Keratinocyte (primary cell): ENCODE measurements at places on chromosomes 2 and 18.

DNA sequence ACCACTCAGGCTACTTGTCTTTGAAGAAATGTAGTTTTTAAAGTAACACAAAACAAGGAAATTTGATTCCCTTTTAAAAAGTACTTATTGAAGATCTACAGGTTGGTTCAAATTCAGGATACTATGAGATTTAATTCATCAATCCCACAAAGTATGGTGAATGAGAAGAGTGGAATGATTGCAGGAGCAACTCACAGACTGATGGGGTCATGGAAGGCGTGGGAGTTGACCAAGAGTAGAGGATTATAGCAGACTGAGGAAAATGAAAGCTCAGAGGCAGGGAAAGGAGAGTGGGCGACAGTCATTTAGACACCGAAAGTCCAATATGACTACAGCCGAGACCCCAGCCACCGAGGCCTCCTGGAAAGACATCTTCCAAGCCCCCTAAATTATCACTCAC lies 12.5 kb upstream of the DAPL1 start:
- peaks cover 42% of the 10 kb centered on the region for H3K4me1 ChIP-seq
- H3K36me3 ChIP-seq: no peaks in the 10 kb centered on the region
- H3K27ac ChIP-seq: peak overlapping the region; percentile 51
- H3K4me3 ChIP-seq: no peak overlapping the region

- H3K36me3 ChIP-seq: peaks cover 11% of the 10 kb centered on the region
- no peak overlapping the region for H3K27ac ChIP-seq
- no peaks in the 10 kb centered on the region for H3K27me3 ChIP-seq
- H3K4me3 ChIP-seq: no peak overlapping the region
- no peaks in the 10 kb centered on the region for H3K4me1 ChIP-seq
- no peak for DNase-seq
Observed at GRCh38 chr2:86022661-86023365, 82.9 kb downstream of the POLR1A start.

DNA sequence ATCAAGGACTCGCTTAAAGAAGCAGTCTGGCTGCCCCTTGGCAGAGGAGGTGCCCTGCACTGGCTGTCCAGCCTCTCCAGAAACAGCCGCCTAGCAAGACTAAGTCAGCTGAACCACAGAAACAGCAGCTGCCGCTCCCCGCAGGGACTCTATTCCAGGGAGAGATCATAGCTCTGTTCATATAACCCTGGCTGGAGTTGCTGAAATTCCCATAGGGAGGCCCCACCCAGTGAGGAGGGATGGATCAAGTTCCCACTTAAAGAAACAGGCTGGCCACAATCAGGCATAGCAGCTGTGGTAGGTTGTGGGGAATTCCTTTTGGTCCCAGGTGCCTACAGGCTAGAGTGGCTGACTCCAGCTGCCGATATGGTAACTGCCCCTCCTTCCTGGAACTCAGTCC lies 74.2 kb upstream of the MC4R start:
- H3K4me1 ChIP-seq: no peaks in the 10 kb centered on the region
- DNase-seq: no peak
- H3K4me3 ChIP-seq: no peak overlapping the region
- H3K27me3 ChIP-seq: no peaks in the 10 kb centered on the region

- H3K36me3 ChIP-seq: no peaks in the 10 kb centered on the region
- DNase-seq: no peak
- no peaks in the 10 kb centered on the region for H3K27me3 ChIP-seq
- no peak overlapping the region for H3K4me3 ChIP-seq
- H3K4me1 ChIP-seq: no peaks in the 10 kb centered on the region
- no peak overlapping the region for H3K27ac ChIP-seq
Observed at GRCh38 chr18:13520306-13520705, 206.1 kb downstream of the FAM210A start.

GRCh38 chr2:112692918-112693317 lies 27.9 kb upstream of the NT5DC4 start:
- H3K4me1 ChIP-seq: peaks cover 32% of the 10 kb centered on the region
- no peaks in the 10 kb centered on the region for H3K27me3 ChIP-seq
- no peak for DNase-seq
- H3K4me3 ChIP-seq: peak overlapping the region; percentile 75

DNA sequence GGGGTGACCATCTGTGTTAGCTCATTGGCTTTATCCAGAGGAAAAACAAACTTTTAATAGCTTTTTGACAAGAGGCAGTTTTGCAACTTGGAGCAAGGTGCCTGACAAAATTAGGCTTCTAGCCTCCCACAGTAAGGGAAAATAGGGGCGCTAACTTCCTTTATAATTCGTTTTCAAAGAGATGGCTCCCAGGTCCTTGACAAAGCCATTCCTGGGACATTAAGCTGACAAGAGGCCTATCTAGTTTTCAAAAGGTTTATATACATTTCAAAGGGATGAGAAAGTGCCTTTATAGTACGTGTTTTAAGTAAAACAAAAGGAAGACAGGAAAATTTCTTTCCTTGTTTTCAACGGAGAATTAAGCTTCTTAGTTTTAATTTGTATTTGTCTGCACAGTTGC lies 159.4 kb upstream of the GCFC2 start:
- no peak overlapping the region for H3K4me3 ChIP-seq
- no peak overlapping the region for H3K27ac ChIP-seq

GRCh38 chr2:23286758-23287704 lies 97.9 kb upstream of the KLHL29 start:
- H3K4me3 ChIP-seq: no peak overlapping the region
- H3K27me3 ChIP-seq: no peaks in the 10 kb centered on the region
- no peaks in the 10 kb centered on the region for H3K36me3 ChIP-seq

GRCh38 chr2:42132966-42133641 lies 36.0 kb upstream of the EML4 start:
- H3K36me3 ChIP-seq: no peaks in the 10 kb centered on the region
- no peak for DNase-seq
- peaks cover 38% of the 10 kb centered on the region for H3K4me1 ChIP-seq

DNA sequence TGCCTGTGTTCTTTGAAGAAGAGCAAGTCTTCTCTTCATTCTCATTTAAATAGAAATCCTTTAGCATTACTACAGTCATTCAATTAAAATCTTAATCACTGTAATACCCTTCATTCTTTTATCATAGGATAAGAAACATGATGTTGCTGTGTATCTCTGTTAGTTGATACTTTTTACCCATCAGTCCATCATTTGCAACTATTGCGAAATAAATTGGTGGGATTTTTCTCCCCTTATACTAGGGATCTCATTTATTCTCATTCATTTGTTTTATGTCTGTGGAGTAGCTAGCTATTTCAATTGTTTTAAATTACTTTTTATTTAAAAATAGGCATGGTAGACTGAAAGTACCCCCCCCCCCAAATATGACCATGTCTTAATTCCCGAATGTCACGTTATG lies 235.3 kb downstream of the KIAA1328 start:
- no peak for DNase-seq
- no peaks in the 10 kb centered on the region for H3K27me3 ChIP-seq
- no peak overlapping the region for H3K27ac ChIP-seq
- H3K4me3 ChIP-seq: no peak overlapping the region
